ENCODE measurements at places on chromosomes 5 and 9.

DNA sequence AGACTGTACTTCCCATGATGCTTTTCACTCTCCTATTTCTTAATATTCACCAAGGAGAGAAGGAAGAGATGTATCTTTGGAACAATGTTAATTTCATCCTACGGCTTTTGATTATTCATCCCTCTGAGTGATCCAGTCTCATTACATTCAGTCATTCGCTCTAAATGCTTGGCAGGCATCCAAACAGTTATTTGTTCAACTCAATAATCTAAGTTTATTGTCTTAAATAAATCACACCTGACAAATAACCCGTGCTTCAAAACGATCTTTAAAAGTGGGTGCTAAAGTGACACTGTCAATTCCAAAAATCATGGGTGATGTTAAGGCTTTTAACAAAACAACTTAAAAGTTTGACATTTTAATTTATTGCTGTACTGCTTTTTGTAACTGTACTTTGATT lies 233.1 kb downstream of the RASEF start:
- DNase-seq: no peak

- DNase-seq: no peak
Observed at GRCh38 chr5:39446231-39446630, 21.5 kb upstream of the DAB2 start.

- DNase-seq: no peak
Observed at GRCh38 chr9:88807426-88807825, 183.8 kb upstream of the S1PR3 start.

- no peak for DNase-seq
Observed at GRCh38 chr5:157767689-157768088, 24.2 kb downstream of the LSM11 start.

GRCh38 chr5:9240431-9240830 lies 305.4 kb downstream of the SEMA5A start:
- no peak for DNase-seq

- no peak for DNase-seq
Observed at GRCh38 chr9:1231998-1232919, 182.1 kb downstream of the DMRT2 start.

Measured in right renal pelvis (tissue), 4 donors.